Cardiac septum (tissue), 1 donor: ENCODE measurements at places on chromosomes 3 and 15. TPM values are rescaled to one million over a fixed set of nuclear protein-coding genes. Genes with fewer than 3 reads are reported as not detected.

Gene CHRNA7
- total RNA-seq: 1.1 TPM

Gene TRPM1
- total RNA-seq: not detected

Gene ZNF80
- total RNA-seq: not detected

Gene XIRP1
- total RNA-seq: 1,123 TPM

Gene UMPS
- total RNA-seq: 13.5 TPM

Gene SLC27A2
- total RNA-seq: not detected

Gene BCHE
- total RNA-seq: 0.81 TPM

Gene SLC28A2
- not detected for total RNA-seq

Gene TM4SF1
- total RNA-seq: 84.7 TPM

Gene CNTN3
- 1.3 TPM for total RNA-seq

Gene ACKR2
- total RNA-seq: 1.5 TPM

- DNase-seq: no peak
Measured at GRCh38 chr3:81980596-81981494, 219.4 kb upstream of the GBE1 start.

- peak; percentile 84 for DNase-seq
Measured at GRCh38 chr3:11185564-11186317, 31.4 kb downstream of the HRH1 start.

GRCh38 chr15:70602834-70603560 lies 160.4 kb downstream of the UACA start:
- DNase-seq: no peak

GRCh38 chr15:68620721-68621527 lies 42.1 kb downstream of the CORO2B start:
- peak; percentile 86 for DNase-seq

GRCh38 chr3:41184394-41184793 lies 14.9 kb upstream of the CTNNB1 start:
- DNase-seq: no peak

- DNase-seq: no peak
Measured at GRCh38 chr15:84914351-84914750, 29.9 kb downstream of the SLC28A1 start.

DNA sequence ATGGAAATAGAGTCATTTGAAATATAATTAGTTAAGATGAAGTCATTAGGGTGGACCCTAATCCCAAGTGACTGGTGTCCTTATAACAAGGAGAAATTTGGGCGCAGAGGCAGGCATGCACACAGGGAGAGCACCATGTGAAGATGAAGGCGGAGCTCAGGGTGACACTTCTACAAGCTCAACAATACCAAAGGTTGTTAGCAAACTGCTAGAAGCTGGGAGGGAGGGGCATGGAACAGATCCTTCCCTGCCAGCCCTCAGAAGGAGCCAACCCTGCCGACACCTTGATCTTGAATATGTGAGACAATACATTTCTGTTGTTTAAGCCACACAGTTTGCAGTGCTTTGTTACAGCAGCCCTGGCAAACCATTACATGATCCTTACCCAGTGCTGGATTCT lies 57.8 kb downstream of the CCNL1 start:
- DNase-seq: no peak

GRCh38 chr3:107699682-107700081 lies 176.9 kb downstream of the BBX start:
- no peak for DNase-seq

DNA sequence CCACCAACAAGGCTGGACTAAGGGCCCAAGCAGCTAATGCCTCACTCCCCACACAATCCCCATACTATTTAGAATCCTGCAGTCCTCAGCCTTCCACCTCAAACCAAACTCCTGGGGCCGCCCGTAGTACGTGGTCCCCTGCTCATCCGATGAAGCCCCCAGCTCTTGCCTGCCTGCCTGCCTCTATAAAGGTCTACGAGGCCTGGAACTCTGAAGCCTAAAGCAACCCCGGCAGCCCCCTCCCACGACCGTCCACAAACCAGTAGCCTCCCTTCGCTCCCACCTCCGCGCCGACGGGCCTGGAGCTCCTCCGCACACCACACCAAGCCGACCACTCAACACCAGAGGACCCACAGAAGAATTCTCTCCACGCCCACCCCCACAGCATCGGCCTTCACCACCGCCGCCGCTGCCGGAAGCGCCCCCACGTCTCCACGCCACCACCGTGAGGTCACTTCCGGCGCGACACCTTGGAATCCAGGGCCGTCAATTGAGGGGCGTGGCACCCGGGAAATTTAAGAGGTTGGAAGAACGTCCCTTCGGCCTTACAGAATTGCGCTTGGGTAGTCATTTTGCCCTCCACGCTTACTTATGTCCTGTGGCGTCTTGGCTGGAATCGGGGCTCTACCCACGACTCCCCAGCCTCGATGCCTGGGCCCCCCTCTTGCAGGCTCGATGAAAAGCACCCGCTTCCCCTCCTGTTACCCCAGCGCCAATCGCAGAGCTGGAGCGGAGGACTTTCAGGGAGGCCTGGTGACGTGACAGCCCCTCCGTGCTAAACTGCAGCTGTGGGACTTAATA lies at the start of gene EDC3:
TSS of gene EDC3 (minus strand) at position 428 of the 801 bp plus-strand sequence. CDS start 20,900 bp downstream, outside the sequence.
- peak; percentile 90 for DNase-seq

DNA sequence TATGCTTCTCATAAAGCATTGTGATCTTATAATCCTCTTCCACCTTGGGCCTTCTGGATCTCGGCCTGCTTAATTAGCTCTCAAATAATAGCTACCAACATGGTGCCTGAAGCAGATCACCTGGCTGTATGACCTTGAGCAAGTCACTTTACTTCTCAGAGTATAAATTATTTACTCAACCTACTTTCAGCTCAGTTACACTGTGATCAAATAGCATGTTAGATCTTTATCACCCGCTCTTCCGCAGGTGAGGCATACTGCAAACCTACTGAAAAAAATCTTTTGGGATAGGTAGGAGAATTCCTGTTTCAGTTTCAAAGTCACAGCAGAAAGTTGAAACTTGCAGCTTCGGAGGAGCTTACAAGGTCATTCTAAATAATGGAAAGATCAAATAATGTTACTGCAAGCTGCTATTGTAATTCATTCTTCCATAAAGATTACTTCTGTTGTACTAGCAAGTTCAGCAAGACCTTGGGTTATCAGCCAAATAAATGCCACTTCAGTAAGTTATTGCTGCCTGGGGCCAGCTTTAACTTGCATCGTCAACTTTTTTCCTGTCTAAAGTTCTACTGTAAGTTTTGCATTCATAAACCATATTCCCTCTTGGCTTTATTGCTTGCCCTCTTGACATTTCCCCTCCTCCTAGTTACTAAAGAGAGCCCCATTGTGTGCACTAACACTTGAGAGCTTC lies 268.4 kb upstream of the ATP11B start:
- no peak for DNase-seq

DNA sequence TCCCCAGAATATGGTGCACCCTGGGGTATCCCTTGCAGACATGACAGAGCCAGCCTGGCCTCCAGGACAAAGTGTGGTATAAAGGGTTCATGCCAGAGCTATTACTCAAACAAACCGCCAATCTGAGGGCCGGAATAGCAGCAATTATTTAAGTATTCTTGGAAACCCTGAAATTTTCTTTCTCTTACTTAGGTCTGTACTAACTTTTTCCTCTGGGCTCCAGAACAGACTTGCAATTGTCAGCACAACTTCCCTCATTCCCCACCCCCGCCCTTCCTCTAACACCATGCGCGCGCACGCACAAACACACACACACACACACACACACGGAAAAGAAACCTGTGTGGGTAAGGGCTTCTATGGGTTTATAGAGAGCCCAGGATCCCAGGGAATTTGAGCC lies 56.3 kb downstream of the ISG20 start:
- DNase-seq: no peak

GRCh38 chr15:70528270-70528706 lies 235.1 kb downstream of the UACA start:
- DNase-seq: no peak

- no peak for DNase-seq
Measured at GRCh38 chr3:13308380-13308801, 111.7 kb downstream of the NUP210 start.

GRCh38 chr3:149199474-149199873 lies 22.2 kb downstream of the CP start:
- DNase-seq: no peak

DNA sequence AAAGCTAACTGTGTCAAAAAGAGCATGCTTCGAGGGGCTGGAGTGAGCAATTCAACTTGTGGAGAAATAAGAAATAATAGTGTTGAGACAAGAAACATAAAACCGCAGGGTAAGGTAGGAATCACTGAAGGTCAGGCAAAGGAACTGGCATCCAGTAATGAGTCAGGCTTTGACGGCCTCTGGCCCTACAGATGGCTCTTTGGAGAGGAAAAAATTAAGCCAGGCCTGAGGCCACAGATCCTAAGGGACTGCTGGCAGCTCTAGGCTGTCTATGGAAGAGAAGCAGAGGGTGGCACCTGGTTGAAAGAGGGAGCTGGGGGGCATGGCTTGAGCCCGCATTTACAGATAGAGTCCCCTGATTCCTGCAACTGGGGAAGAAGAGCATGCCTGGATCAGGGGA lies 28.6 kb upstream of the ZSCAN2 start:
- no peak for DNase-seq

DNA sequence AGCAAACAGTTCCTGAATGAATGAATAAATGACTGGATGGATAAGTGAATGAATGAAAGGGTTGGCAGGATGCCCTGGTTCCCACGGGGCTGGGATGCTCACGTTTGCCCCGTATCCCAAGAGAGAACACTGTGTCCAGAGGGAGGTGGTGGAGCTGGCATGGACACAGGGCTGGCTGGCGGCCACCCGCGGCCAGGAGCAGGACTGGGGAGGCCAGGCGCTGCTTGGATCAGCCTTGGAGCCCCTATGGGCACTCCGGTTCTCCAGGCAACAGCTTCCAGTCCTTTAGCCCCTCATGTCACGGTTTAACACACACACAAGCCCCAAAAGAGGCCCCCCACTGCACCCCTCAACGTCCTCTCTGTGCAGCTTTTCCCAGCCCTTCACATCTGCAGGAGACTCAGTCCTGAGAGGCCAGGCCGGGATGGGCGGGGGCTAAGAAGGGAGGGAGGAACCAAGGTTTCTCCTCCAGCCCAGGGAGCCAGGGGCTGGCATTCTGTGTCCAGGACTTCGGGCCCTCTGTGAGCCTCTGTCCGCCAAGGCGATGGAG lies 86.0 kb upstream of the ALDH1L1 start:
- no peak for DNase-seq

DNA sequence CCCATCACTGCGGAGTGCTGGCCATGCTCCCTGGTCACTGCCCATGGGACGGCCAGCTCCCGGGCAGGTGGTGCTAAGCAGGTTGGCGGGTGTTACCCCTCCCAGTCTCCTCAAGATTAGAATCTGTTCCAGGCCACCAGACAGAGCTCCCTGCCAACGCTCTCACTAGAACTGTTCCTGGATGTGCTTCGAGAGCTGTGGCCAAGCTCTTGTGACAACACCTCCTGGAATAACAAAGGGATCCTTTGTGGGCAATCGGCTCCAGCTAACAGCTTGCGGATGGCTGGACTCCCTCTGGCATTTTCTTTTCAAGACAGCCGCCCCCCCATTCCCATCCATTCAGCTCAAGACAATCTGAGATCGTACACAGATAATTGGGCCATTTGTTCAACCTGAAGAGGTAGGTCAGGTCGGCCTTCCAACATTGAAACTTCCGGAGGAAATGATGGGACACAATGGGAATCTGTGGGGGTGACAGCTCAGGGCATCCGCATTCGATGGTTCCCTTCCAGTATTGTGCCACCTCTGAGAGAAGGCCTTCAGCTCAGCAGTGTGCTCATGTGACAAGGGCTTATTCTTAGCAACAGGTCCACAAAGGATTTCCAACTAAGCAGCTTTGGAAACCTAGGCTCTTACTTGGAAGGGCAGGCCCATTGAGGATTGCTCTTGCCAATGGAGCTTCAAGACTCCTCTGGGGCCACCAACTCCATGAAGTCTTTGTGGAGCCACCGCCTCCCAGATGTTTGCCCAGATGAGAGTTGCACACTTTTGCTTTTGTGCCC lies 11.6 kb upstream of the EPHB3 start:
- no peak for DNase-seq

DNA sequence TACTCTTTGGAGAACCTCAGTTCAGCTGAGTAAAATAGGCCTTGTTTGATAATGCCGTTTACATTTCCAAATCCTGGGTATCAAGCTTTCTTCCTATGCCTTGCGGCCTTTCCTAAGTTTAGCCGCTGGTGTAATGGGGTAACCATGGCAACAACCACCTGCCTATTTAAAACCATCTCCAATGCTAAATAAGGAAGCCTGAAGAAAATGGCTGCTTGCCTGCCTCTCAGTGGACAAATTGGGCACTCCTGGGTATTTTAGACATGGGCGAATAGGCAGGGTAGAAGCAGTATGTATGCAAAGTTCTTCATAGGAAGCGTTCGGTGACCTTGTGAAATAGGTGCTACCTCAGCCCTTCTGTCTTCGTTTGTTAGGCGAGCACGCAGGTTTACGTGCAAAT lies 122.7 kb downstream of the DGKG start:
- DNase-seq: no peak

DNA sequence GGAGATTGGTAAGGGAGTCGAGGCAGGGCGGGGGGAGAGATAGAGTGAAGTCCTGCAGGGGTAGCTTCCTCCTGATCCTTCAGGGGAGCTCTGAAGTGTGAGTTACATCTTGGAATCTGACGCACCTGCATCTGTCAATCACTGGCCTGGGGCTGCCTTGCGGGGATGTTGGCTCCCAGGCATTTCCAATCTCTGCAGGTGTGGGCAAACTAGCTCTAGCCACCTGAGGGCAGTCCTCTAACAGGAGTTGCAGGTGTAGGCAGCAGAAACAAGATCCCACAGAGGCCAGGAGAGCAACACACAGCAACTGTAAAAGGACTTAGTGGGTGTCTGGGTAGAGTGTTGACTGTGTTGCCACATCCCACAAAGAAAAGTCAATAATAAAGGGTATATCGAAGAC lies 63.6 kb downstream of the ZNF621 start:
- DNase-seq: no peak

- DNase-seq: no peak
Measured at GRCh38 chr3:36484386-36484785, 104.1 kb downstream of the STAC start.

- no peak for DNase-seq
Measured at GRCh38 chr15:67013696-67014095, 51.7 kb upstream of the SMAD3 start.
